ENCODE measurements at places on chromosomes 2 and 18.

DNA sequence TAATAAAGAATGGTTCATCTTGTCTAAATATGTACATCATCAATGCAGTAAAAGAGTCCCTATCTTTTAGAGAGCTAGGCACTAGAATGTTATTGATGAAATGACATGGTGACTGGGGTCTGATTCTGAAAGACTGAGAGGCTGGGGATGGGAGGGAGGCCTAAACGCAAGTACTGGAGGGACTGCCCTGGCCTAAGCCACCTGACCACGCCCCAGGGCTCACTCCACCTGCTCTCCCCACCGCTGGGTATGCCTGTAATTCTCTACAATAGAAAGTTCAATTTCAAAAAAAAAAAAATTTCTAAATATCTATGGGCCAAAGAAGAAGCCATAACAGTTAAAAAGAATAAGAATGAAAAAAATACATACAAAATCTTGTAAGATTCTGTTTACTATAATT is 194.0 kb downstream of the HDAC4 start:
- no peak for DNase-seq

DNA sequence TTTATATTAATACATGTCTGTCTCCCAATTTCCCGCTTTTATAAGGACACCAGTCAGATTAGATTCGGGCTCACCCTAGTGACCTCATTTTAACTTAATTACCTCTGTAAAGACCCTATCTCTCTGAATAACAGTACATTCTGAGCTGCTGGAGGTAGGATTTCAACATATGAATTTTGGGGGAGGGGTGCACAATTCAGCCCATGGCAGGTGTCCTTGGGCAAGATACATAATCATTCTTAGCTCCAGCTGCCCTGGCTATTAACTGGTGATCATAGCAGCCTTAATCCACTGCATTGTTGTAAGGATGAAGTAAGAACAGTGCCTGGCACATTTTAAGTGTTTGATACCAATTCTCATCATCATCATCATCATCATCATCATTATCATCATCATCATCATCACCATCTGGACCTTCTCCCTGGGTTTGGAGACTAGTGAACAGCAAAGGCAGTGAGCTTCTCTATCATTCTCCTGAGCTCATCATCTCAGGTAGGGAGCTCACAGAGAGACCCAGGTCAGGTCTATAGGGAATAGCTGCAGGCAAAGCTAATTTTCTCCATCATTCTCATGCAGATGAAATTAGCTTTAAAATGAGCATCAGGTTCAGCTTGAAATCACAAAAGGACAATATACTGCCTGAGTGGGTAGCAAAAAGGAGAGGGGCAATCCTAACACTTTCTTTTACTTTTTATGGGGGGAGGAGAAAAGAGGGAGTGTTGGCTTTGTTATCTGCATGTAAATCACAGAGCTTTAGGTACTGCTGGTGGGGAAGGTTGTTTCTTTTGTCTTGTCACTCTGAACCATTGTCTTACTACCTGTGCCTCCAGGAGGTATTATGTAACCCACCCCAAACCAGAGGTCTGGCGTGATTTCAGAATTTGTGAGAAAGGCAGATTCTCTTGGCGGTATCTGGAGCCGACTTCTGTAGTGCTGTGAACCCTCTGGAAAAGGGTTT is 125.5 kb upstream of the SPRED2 start:
- DNase-seq, result no peak

DNA sequence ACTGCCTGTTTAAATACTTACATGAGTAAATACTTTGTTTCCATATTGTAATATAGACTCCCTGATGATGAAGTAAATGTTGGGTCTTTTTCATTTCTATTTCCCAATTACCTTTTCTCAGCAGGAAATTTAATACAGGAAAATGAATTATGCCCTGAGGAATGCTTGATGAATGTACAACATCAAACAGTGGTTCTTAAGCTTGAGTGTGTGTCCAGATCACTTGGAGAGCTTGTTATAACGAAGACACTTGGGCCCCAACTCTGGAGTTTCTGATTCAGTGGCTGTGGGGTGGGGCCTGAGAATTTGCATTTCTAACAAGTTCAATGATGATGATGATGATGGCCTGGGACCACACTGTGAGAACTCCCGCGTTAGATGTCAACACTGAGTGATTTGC is 7.1 kb upstream of the ME2 start:
- no peak for DNase-seq

GRCh38 chr2:202752071-202752470 is 117.3 kb downstream of the FAM117B start:
- DNase-seq, result no peak

GRCh38 chr18:26746826-26747475 is 118.6 kb downstream of the AQP4 start:
- DNase-seq, result no peak

GRCh38 chr2:200533754-200534153 is 7.7 kb downstream of the SGO2 start:
- no peak for DNase-seq

GRCh38 chr2:191150600-191151330 is at the start of gene STAT4:
STAT4 (minus strand) TSS chr2:191150994; CDS start chr2:191148203, 2,791 bp downstream.
- peak; percentile 43 for DNase-seq

GRCh38 chr2:69933254-69933828 is 18.4 kb downstream of the MXD1 start:
- DNase-seq, result no peak

Data from stimulated activated CD4-positive, alpha-beta T cell treated with anti-CD3 and anti-CD28 coated beads, Interleukin-1b, Interleukin-23, amount 100 ng/mL, for 1 hour (primary cell).